CD4-positive, alpha-beta T cell treated with Interleukin-2 at 100 ng/mL for 4 hours (primary cell): ENCODE measurements at places on chromosomes 1 and 21.

DNA sequence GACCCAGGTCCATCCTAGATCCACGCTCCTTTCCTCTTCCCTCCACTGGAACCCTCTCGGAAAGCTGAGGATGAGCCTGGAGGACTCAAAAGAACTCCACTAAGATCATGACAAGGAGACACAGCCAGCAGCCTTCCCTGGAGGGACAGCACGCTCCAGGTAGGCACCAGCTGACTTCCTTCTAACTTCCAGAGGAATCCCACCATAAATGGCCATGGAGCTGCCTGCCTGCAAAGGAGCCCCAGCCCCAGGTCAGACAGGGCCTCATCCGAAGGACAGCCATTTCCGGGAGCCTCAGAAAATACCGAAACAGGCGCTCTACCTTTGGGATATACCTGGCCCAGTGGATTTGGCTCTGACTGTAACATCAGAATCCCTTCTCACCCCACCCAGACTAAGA lies 4.1 kb downstream of the SH3BP5L start:
- no peak for DNase-seq

- no peak for DNase-seq
These were observed 29.9 kb upstream of the HJV start for GRCh38 chr1:146051452-146051851.

DNA sequence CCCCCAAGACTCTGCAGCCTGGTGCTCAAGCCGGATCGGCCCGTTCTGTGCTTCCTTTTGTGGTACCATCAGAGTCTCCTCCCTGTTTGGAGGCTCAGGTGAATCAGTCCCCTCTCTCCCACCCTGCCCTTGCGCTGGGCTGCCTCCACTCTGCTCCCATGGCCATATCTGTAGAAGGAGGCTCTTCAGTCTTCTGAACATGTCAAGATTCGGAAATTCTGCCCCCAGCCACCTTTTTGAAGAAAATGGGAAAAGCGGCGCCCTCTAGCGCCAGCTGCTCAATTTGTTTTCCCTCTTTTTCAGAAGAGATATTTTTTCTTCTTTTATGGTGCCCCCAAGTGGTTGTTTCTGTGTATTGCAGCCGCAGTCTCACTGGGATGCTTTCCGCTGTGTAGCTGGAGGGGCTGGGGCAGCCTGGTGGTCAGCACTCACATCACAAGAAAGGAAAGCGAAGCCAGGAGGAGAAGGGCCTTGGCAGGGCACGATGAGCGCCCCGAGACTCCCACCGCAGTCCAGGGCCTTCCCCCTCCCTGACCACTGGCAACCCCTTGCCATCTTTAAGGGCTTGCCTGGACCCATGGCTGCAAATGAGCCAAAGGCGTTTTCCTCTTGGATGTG lies 58.4 kb upstream of the CACNA1E start:
- DNase-seq, result peak; percentile 78

GRCh38 chr1:209427811-209428210 lies 155.7 kb upstream of the CAMK1G start:
- no peak for DNase-seq

GRCh38 chr1:94094469-94095111 lies 26.4 kb downstream of the ABCA4 start:
- no peak for DNase-seq

DNA sequence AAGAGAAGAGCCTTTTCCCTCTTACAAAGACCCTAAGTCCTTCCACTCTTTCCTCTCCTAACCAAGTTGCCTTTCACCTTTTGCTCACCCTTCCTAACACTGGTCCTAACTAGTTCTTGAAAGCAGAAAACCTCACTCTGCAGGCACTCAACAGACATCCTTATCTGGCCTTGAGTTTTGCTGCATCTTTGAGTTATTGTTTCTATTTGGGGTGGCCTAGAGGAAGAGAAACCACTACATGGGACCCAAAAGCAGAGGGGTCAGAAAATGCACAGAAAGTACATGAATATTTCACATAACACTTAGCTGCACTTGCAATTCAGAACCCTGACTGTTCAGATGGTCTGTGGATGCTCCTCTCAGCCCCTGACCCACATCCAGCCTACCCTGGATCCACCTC lies 178.3 kb upstream of the SYT6 start:
- no peak for DNase-seq

GRCh38 chr1:10939654-10940450 lies 72.6 kb upstream of the TARDBP start:
- DNase-seq, result peak; percentile 19

GRCh38 chr1:224544346-224545110 lies 71.6 kb upstream of the CNIH3 start:
- DNase-seq, result no peak

DNA sequence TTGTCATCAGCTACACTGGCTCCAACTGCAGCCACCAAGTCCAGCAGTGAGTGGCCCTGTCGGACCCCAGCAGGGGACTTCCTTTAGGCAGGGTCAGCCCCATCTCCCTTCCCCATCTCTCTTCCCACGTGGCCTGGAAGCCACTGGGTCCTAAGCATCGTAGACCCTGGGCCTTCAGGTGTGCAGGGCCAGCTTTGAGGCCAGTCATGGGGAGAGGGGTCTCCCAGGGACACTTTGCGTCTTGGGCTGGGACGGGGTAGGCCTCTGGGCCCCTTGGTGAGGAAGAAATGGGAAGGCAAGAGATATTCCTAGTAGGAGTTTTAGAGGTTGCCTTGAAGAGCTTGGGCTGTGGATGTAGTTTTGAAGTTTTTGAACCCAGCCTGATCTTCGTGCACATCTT lies 12.1 kb upstream of the MIIP start:
- no peak for DNase-seq
